SW480 (cell line): ENCODE measurements at places on chromosomes 4 and X.

DNA sequence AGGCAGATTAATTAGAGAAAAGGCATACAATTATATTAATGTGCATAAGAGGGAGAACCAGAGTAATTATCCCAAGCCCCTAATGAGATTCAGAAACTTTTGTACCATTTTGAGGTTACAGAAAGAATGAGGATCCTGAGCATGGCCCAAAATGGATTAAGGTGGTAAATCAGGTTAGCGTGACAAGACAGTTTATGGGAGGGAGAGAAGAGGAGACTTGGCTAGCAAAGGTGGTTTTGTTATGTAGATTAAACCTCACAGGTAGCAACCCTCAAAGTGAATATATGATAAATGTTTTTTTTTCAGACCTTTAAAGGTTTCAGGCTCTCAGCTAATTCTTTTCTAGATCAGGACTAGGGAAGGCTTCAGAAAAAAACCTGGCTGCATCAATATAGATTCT is 781.8 kb downstream of the FAM133A start:
- no peak for DNase-seq

DNA sequence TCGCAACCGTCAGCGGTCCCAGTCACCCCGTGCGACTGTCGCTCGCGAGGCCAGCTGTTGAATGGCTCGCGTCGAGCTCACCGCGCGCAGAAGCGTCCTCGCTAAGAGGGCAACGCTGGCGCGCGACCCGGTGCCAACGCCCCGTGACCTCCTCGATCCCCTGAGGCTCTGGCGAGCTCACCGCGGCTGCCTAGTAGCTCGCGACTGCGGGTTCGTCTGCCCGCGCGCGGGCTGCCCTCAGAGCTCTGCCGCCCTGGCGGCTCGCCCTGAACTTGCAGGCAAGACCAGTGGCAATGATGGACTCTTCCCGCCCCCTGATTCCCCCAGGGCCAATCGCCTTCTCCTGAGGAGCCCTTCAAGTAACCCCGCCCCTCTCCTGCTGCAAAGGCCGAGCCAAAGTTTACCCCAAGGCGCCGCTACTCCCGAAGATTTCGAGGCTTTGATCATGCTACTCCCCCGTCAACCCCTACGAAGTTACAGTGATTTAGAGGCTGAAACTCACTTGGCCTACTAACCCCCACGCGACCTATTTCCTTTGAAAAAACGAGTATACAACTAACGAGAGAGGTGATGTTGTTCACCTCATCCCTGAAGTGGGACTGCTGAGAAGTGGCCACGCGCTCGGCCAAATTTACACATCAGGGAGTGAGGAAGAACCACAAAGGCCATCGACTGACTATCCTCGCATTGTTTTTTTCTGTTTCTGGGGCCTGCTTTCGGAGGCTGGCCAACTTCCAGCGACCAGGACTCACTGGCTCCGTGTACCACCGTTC is 37.5 kb downstream of the PGRMC1 start:
- DNase-seq: no peak

- DNase-seq: no peak
Observed at GRCh38 chr4:173398779-173399415, at the start of gene SCRG1. Gene SCRG1 (minus strand): TSS chr4:173399116. CDS start chr4:173391414, 7,702 bp downstream.

DNA sequence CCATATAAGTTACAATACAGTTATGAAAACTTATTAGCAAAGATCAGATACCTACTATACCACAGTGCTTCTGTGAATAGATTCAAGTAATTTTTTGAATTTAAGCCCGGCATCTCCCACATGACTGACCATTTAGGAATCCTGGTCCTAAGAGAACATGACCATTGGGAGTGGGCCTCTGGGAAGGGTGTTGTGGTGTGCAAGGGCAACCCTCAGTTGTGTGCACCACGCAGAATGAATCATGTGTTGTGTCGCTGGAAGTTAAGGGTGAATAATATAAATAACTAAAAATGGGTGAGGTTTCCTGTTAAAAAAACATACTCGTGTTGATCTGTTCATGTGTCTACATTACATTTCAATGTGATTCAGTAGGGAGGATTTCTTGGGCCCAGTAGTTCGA is 15.5 kb downstream of the CPE start:
- DNase-seq: no peak

GRCh38 chr4:5968246-5968645 is 50.0 kb downstream of the C4orf50 start:
- no peak for DNase-seq

DNA sequence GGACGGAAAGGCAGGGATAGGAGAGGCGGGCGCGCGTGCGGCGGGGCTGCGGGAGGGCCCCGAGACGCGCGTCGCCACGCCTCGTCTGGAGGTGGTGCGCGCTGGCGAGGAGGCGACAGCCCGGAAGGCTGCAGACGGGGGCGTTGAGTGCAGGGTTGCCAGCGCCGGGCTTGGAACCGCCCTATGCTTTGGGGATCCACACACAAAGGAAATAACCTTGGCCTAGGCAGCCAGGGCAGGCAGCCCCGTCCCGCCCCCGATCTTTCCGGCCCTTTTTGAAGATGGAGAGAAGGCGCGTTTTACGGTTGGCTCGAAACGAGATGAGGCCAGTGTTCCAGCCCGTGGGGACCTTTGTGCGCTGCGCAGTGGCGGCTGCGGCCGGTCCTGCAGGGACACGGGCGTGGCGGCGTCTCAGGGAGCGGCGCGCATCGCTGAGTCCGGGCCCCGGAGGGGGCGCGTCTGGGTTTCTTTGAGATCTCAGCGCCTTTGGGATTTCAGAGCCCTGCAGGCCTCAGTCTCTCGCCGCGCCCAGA is 50.8 kb upstream of the TRIM2 start:
- peak; percentile 65 for DNase-seq

DNA sequence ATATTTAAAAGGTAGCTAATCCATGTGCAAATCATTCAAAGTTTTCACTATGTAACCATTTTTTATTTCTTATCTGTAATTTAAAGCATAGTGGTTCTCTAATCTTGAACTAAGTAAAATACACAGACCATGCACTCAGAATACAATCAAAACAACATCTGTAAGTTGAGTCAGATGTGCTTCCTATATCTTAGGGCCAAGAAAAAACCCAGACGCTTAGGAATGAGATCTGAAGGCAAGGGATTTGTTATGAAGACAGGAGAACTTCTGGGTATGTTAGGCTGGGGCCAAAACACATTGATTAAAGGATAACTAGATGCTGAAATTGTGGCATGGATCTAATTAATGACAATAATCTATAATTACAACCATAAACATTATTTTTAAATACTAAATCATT is 120.3 kb downstream of the PDE5A start:
- no peak for DNase-seq

DNA sequence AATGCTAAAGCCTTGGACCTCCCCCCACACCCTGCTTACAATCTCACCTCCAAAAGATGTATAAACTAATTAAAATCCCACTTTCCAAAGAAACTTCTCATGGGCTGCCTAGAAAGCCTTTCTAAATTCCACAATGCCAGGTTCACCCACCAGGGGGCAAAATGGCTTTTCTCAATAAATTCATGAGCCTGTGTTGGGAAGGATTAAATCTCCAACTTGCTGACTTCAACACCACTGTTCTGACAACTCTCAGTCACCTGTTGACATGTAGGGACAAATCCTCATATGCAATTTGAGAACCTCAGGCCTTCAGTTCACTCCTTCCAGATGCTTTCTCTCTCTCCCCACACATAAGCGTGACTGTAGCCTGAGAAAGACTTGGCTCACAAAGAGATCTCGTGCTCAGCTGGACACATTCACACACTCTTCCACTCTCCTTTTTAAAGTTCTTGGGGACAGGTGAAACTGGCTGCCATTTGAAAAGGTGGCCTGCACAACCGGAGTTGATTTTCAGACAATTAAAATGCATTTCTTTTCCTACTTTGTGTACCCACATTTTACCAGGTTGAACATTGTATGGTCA is 88.6 kb upstream of the PRPS2 start:
- no peak for DNase-seq
